ENCODE measurements at places on chromosomes 1 and 21.
A peak's percentile ranks its signal among the peaks of the same experiment; 100 is the strongest.

- no peak for DNase-seq
These were observed 17.3 kb downstream of the PCSK9 start for GRCh38 chr1:55056632-55056992.

GRCh38 chr1:223350361-223350908 lies 13.5 kb downstream of the SUSD4 start:
- no peak for DNase-seq

GRCh38 chr1:25729790-25730644 lies 70.0 kb upstream of the SELENON start:
- DNase-seq, result no peak

- DNase-seq, result no peak
These were observed 54.3 kb upstream of the SDC3 start for GRCh38 chr1:30962609-30963508.

- no peak for DNase-seq
These were observed 845.6 kb downstream of the ADGRL2 start for GRCh38 chr1:82646336-82646735.

DNA sequence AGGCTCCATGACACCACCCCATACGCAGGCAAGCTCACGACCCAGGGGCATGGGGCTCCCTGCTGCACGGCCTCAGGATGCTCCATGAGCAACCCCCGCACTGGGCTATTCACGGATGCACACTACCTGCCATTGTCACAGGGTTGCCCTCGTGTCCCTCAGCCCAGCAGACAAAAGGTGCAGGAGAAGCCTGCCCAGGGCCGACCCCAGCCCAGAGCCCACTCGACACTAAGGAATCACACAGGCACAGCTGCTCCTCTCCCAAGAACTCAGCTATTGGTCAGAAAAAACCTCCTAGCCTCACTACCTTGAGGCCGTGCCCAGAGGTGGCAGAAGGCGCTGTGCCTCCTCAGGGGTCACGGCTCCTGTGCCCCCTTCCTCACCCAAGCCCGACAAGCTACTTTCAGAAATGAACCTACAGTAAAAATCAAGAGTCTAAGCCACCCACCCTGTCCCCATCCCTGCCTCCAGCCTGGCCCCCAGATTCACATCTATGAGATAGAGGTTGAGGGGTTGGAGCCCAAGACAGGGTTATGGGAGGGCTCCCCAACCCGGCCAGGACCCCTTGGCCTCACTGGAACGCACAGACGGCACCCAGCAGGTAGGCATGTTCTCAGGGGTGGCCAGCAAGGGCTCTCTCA lies 6.4 kb upstream of the SPATC1L start:
- no peak for DNase-seq

DNA sequence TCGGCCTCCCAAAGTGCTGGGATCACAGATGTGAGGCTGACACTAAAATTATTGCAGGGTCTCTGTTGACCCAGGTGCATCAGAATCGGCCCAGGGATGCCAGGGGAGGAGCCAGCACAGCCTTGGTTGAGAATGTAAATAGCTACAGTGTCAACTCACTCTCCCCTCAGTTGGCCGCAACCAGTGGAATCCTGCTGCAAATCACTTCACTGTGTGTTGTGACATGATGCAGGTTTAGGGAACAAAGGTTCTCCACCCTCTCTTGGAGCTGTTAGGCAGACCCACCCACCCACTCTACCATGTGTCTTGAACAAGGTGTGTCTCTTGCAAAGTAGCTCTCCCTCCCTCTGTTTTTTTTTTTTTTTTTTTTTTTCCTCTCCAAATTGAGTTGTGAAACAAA lies 60.5 kb upstream of the SOD1 start:
- DNase-seq, result no peak

DNA sequence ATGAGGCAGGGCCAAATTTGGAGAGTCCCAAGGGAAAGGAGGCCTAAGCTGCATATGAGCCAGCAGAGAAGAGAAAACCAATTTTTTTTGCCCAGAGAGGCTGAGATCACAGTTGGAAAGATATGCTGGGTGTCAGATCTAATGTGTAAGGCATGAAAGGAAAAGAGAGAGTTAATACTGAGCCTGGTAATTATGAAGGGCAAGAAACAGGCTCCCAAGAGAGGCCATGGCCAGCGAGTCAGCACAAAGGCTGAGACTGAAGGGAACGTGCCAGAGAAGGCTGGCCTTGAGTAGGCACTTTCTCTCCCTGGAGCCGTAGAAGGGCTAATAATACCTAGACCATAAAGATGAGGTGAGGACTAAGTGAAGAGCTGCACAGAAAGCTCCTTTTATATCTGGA lies 31.8 kb upstream of the BEND5 start:
- DNase-seq, result no peak

DNA sequence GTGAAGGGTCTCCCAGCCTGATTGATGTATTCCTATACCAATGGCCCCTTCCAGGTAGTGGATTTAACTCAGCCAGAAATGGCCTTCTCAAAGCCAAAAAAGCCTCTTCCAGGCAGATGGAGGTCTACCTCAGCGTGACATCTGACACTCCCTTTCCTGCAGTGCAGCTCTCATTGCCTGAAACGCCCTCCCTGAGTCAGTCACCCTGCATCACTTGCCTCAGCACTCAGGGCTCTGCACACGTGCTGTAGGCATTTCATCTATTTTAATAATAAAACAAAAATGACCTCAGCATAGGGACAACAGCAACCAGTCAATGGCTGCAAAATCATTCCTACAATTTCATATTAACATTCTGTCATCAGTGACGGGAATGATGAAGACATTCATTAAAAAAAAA lies 64.4 kb upstream of the GJA5 start:
- DNase-seq, result no peak

DNA sequence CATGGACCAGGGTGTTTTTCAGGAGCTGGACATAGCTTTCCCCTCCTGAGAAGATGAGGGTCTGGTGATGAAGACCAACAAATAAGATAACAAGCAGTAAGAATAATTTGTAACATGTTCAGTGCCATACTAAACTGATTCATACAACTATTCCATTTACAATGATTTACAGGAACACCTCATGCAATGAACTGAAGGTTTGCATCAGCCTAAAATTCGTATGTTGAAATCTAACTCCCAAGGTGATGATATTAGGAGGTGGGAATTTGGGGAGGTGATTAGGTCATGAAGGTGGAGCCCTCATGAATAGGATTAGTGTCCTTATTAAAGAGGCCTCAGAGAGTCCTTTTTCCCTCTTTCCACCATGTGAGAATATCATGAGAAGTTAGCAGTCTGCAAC lies 15.9 kb upstream of the NIBAN1 start:
- DNase-seq, result no peak

DNA sequence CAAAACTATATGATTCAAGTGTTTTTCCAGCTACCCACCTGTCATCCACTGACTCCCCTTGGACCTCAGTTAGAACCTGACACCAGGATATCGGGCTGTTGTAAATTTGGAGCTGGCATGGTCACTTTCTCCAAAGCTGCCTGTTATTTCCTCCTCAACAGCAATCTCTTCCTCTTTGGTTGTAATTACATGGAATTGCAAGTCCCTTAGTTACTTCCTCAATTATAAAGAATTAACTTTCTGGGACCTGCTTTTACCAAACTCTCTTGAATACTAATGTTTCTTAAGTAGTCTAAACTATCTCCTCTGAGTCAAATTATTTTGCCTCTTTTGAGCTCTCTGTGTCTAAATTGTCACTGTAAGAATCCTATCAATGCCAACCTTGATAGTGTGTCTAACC lies 150.3 kb upstream of the SGIP1 start:
- DNase-seq, result no peak

DNA sequence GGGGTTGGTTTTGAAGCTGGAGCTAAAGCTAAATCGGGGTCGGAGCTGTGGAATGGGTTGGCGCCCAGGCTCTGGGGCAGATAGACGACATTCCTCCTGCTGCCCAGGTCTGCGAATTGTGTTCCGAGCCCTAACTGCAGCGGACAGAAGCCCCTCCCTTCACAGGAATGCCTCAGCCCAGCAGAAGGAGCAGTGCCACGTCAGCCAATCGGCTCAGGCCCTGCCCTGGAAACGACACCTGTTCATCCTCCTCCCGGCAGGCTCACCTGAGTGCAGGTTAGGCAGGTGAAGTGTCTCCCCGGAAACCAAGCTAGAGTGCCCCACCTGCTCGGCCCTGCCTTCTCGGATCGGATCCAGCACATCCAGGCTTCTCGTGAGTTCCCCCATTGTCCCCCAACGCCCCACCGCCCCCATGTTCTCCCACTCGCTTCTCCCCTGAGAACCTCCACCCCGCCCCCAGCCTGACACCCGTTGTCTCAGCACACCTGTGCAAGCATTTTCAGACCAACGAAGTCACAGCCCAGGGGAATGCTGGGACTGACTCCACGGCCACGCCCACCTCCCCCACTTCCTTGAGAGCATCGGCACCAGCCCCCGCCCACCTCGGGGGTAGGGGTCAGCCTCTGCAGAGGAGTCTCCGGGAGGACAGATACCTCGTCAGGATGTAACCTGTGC lies 775 bp downstream of the TMEM125 start:
- no peak for DNase-seq

DNA sequence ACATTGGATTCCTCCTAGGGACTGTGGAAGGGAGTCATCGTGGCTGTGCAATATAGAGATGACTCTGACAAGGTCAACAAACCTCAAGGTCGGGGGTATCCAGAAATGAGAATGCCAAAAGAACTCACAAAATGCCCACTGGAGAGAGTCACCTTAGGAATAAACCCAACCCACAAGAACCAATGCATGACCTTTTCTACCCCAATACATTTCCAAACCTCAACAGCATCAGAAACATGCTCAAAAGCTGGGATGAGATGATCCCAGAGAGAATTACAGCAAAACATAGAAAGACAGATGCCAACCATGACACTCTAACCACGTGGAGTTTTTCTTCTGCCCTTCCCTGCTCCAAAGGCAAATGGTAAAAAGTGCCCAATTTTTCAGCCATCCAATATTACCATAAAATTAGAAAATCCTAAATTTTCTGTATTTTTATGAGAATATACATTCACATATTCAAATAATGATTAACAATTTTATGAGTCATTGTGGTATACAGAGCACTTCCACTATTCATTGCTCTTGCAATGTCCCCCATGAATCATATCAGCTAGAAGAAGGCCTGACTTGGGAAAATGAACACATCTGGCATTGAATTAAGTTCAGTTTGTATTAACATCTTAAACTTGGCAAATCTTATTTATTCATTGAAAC lies 88.2 kb upstream of the PALMD start:
- no peak for DNase-seq

- no peak for DNase-seq
These were observed 20.4 kb downstream of the AIM2 start for GRCh38 chr1:159056069-159056698.

DNA sequence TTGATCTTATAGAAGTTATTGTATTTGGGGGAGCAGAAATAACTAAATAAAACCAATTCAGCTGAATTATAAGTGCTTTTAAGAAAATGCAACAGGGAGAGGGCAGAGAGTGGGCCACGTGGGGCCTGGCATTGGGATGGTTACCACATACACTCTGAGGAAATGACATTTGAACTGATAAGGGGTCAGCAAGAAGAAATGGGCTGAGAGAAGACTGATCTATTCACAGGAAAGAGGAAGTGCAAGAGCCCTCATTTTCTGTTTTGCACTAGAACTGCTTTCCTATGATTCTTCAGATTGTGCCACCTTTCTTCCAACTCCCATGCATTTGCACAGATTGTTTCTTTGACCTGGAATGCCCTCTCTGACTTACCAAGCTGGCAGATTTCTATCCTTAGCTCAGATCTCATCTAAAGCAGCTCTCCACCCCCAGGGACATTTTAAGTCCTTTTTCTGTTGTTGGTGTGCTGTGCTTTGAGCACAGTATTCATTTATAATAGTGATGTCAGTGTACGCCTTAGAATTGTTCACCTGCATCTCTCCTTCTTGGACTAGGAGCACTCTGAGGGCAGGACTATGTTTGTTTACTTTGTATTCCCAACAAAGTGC lies 115.9 kb downstream of the FGGY start:
- DNase-seq, result no peak

GRCh38 chr21:43298546-43299440 lies 128.1 kb downstream of the SIK1 start:
- DNase-seq, result no peak

- DNase-seq, result no peak
These were observed 378.2 kb upstream of the KAZN start for GRCh38 chr1:14220324-14220723.

DNA sequence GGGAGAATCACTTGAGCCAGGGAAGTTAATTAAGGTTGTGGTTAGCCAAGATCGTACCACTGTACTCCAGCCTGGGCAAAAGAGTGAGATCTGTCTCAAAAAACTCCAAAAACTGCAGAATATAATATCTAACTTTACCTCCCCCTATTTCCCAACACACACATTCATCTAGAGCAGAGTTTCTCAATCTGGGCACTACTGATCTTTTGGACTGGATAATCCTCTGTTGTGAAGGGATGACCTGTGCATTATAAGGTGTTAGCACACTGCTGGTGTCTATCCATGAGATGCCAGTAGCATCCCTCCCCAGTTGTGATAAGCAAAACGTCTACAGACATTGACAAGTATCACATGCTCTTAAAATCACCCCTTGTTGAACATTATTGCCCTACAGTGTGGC lies 61.8 kb downstream of the RGS13 start:
- no peak for DNase-seq

DNA sequence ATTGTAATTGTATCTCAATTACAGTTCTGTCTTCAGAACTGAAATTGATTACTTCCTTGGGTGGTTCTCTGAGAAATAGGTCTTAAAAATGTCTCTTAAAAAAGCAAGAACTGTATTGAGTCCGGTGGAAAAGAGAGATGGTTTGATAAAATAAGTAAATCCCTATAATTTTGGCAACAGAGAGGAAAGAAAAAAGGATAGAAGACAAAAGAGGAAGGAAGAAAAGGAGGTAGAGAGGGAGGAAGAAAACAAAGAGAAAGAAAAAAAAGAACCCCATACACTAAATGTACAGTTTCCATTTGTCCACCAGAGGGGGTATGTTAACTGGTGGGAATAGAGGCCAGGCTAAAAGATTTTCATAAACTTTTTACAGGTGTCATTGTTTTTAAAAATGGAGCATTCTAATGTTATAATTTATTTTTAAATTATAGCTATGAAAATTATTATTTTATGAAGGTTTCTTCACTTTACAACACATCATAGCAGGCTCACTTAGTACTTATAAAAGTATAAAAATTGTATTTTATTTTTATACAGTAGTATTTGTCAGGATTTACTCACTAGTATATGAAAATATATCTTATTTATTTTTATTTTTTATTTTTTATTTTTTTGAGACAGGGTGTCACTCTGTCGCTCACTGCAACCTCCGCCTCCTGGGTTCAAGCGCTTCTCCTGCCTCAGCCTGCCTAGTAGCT lies 2.1 kb upstream of the UBE2T start:
- DNase-seq, result peak; percentile 66

DNA sequence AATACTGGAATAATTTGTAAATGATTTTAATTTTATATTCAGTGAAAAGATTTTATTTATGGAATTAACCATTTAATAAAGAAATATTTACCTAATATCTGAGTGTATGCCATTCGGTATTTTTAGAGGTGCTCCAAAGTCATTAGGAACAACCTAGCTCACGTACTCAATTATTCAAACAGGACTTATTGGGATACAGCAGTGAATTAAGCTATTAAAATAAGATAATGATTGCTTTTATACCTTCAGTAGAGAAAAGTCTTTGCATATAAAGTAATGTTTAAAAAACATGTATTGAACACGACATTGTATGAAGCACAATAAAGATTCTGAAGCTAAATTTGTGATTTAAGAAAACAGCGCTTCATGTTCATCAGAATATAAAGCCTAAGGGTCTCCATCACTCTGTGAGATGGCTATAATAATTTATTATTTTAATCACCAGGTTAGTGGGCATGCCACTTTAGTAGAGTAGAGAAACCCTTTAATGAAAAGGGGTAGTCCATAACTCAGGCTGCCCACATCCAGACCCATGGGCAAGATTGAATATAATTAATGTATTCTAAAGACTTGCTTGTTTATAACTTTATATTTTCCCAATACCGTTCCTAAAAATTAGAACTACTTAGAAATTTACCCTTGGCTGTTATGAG lies 3.2 kb downstream of the CCN1 start:
- no peak for DNase-seq

Measured in activated CD4-positive, alpha-beta T cell treated with anti-CD3 and anti-CD28 coated beads, Interleukin-2, amount 50 U/mL, for 16 hours (primary cell).